Nephron progenitor cell (in vitro differentiated cells): ENCODE measurements at places on chromosomes 7 and 10.
A peak's percentile ranks its signal among the peaks of the same experiment; 100 is the strongest.

DNA sequence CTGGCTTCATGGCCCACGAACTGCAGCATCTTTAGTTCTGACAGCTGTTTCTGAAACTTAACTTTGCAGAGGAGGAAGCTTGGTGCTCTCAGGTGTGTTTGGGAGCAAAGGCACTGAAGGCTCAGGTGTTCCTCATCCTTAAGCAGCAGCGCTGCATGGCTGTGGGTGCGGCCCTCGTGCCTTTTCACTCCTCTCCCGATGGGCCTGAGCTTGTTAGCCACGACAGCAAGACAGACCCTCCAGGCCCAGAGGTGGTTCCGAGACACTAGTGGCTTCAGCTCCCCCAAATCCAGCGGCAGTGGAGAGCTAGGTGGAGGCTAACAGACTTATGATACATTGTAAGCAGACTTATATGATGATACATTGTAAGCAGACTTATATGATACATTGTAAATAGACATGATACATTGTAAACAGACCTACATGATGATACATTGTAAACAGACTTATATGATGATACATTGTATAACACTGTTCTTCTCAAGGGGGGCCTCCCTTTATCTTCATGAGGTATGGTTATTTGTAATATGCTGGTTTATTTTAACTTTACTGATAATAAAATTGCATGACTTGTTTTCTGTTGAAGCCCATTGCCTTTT is 14.1 kb downstream of the PFKP start:
- no peak for DNase-seq
- no peak overlapping the region for H3K27ac ChIP-seq
- peaks cover 10% of the 10 kb centered on the region for H3K36me3 ChIP-seq
- H3K27me3 ChIP-seq, result peaks cover 17% of the 10 kb centered on the region
- peaks cover 42% of the 10 kb centered on the region for H3K4me1 ChIP-seq

DNA sequence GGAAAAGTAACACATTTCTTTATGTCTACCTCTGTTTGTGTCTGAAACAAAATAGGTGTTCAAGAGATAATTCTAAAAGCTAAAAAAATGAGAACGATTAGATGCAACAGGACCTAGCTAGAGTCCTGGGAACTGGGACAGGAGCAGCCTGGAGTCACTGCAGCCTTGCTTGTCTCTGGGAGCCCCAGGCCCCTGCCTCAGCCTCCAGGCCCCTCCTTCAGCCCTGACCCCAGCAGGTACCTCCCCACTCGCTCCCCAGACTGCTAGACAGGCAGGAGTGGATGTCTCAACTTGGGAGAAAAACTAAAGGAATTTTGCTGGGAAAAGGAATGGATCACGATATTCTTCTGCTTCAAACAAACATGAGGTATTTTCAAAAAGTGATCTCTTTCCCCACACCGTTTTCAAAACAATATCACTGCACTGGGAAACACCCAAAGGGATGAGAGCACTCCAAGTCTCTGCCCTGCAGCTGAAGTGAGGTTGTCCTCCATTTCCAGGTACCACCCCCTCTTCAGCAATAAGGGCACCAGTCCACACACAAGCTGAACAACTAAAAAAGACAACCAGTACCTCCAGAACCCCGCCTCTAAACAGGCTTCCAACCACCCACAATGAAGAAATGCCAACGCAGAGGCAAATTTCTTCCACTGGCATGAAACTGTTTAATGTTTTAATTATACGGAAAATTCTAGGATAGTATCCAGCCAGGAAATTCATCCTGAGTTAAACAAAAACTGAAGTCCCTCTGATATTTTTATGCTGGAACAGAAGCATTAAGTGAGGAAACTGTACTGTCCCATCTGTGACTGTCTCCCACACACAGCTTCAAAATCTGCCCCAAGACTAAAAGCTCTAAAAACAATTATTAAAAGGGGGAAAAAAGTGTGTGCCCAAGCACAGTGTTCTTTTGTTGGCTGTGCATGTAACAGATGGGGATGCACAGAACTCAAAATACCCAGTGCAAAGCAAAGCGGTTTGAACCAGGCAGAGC is 47.2 kb downstream of the XPNPEP1 start:
- peaks cover 82% of the 10 kb centered on the region for H3K36me3 ChIP-seq
- H3K4me1 ChIP-seq, result peaks cover 7% of the 10 kb centered on the region
- H3K27me3 ChIP-seq, result no peaks in the 10 kb centered on the region
- no peak overlapping the region for H3K27ac ChIP-seq
- DNase-seq, result no peak

DNA sequence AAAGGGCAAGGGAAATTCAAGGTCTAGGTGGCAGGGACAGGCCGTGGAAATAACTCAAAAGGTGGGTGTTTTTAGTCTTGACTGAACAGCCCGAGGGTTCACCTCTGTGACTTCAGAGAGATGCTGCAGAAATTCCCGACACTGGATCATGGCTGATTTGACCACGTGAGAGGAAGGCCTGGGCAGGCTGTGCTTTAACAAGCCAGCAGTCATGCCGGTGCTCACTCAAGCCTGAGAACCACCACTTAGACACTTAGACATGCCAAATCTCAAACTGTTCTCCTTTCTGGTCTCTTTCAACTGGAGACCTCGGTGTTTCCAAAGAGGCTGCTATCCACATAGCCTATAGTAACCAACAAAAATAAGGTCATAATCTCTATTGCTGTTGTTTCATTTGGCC is 15.4 kb downstream of the TECTB start:
- peaks cover 13% of the 10 kb centered on the region for H3K4me1 ChIP-seq
- H3K27me3 ChIP-seq, result peaks cover 15% of the 10 kb centered on the region
- no peak overlapping the region for H3K27ac ChIP-seq
- DNase-seq, result no peak
- no peak overlapping the region for H3K4me3 ChIP-seq

DNA sequence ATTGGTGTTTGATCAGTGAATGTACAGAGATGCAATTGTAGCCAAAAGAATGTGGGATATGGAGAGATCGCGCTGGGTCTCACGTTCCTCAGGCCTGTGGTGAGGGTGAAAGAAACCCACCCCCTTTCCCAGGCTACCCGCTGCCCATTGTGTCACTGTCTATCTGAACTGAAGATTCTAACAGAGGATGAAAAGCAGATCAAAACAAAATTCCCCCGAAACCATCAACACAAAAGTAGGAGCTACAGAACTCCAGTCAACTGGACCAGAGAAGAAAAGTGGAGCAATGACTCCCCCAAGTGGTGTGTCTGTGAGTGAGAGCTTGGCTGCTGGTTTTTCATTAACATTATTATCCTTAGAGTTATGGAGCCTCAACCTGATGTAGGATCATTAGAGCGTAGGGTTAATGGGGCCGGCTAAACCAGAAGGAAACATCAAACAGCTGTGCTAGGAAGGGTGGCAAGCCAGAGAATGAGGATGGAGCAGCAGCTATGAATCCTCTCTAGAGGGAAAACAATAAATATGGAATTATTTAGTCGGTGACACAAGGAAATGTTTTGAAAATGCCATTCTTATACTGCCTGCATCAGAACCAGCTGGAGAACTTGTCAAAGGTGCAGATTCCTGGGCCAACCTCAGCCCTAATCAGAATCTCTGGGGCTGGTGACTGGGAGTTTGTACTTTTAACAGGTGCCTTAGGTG is 38.3 kb downstream of the AKR1B1 start:
- no peaks in the 10 kb centered on the region for H3K36me3 ChIP-seq
- DNase-seq, result peak; percentile 48
- no peak overlapping the region for H3K4me3 ChIP-seq
- peaks cover 17% of the 10 kb centered on the region for H3K27me3 ChIP-seq
- peak overlapping the region; percentile 3 for H3K27ac ChIP-seq

- peaks cover 4% of the 10 kb centered on the region for H3K27me3 ChIP-seq
- H3K27ac ChIP-seq, result no peak overlapping the region
- peak; percentile 12 for DNase-seq
- H3K36me3 ChIP-seq, result peaks cover 27% of the 10 kb centered on the region
These were observed 509.9 kb downstream of the PARD3 start for GRCh38 chr10:34305189-34305588.

- no peaks in the 10 kb centered on the region for H3K27me3 ChIP-seq
- peaks cover 54% of the 10 kb centered on the region for H3K36me3 ChIP-seq
- DNase-seq, result no peak
- no peak overlapping the region for H3K27ac ChIP-seq
- H3K4me3 ChIP-seq, result no peak overlapping the region
- H3K4me1 ChIP-seq, result peaks cover 61% of the 10 kb centered on the region
These were observed 102.8 kb downstream of the PIP4K2A start for GRCh38 chr10:22611425-22612115.

DNA sequence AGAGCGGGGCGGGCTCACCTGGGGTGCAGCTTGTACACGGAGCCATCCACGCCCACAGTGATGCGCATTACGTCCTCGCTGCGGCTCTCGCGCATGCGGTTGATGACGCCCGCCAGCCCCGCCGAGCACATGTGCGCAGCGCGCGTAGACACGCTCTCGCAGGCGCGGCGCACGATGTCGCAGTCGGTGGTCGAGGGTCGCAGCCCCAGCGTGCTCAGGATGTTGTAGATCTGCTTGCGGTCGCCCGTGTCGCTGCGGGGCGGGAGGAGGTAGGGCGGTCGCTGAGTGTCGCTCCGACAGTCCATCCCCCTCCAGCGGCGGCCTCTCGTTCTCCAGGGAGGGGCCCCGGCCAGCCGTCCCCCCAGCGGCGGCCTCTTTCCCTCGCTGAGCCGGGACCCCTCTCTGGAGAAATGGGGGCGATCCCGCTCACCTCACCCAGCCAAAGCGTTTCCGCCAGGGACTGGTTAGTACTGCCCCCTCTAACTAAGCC is 4.4 kb upstream of the MYL7 start:
- H3K27me3 ChIP-seq, result peaks cover 52% of the 10 kb centered on the region
- H3K27ac ChIP-seq, result no peak overlapping the region
- no peaks in the 10 kb centered on the region for H3K36me3 ChIP-seq

GRCh38 chr7:39978230-39978934 is 28.3 kb downstream of the CDK13 start:
- H3K4me1 ChIP-seq, result no peaks in the 10 kb centered on the region
- DNase-seq, result no peak
- H3K4me3 ChIP-seq, result no peak overlapping the region
- peaks cover 22% of the 10 kb centered on the region for H3K36me3 ChIP-seq
- no peak overlapping the region for H3K27ac ChIP-seq

DNA sequence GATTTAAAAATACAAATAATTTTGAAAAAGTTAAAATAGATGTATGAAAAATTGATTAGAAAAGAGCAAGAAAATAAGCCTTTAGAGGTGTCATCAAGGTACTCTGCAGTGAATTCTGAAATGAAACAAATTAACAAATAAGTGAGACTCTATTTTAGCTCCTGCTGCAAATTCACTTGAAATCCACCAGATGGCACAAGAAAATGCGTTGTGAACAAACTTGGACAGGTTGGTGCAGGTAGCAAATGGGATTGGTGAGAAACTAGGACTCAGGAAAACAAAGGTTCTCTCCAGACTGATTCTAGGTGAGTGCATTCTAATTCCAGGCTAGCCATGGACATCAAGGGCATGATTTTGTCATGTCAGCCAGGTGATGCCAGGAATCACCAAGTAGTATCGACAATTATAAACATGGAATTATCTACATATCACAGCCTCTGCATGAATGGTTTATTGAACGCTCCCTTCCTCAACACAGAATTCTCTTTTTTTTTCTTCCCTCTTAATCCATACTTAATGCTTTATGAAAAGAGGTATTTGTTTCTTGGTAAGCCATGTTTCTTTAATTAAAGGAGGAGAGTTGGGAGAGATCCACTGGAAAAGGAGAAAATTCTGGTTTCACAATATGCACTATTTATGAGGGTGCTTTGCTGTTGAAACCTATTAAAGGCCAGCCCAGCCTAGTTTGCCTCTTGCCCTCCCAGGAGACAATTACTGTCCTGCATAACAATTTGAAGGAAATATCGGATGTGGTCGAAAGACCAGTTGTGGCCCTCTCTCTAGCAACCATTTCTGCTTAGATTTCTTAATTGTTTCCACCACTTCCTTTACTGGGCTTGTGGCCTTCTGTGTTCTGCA is 118.1 kb downstream of the ZNF365 start:
- peaks cover 2% of the 10 kb centered on the region for H3K27me3 ChIP-seq
- H3K4me1 ChIP-seq, result no peaks in the 10 kb centered on the region
- H3K27ac ChIP-seq, result no peak overlapping the region
- H3K4me3 ChIP-seq, result no peak overlapping the region
- no peak for DNase-seq

DNA sequence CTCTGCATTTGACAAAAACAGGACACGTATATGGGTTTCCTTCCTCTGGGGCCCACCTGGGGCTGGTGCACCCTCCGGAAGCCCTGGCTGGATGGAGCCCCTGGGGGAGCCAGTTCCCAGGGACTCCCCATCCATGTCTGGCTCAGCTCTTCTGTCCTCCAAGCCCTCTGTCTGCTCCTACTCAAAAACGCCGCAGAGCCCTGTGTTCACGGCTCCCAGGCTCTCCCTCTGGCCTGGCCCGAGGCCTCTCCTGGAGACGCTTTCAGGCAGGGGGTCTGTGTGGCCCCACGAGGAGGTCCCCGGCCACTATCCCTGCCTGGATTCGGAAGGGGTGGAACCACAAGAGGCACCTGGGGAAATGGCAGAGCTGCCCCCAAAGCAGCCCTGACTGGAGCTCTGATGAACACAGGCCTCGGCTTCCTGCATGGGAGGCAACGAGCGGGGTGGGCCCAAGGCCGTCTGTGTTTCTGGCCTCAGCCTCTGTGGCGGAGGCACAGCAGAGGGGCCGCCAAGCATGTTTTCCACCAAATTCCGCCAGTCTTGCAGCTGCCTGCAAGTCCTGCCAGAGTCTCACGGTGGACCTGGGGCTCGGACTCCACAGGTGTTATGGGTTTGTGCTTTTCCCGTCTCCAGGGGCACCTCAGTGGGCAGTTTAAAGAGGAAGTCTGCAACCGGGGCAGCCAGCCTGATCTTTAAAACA is 22.6 kb upstream of the INPP5A start:
- peaks cover 48% of the 10 kb centered on the region for H3K4me1 ChIP-seq
- no peak overlapping the region for H3K4me3 ChIP-seq
- no peaks in the 10 kb centered on the region for H3K36me3 ChIP-seq
- DNase-seq, result no peak

DNA sequence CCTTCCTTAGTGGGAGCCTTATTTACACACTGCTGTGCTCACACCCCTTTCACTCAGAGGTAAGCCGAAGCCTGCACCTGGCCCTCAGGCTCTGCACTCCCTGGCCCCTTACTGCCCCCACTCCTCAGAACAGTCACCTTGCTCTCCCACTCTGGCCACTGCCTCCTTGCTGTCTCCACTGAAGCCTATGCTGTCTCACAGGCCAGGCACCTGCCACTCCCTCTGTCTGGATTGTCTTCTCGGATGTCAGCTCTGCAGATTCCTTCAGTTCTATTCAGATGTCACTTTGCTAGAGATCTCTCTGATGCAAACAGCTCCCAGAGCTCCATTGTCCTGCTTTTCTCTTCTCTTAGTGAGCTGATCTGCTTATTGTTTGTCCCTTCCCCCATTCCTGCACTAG is 390.7 kb downstream of the DPP6 start:
- H3K36me3 ChIP-seq, result no peaks in the 10 kb centered on the region
- H3K27ac ChIP-seq, result no peak overlapping the region
- H3K27me3 ChIP-seq, result peaks cover 10% of the 10 kb centered on the region
- no peak for DNase-seq

DNA sequence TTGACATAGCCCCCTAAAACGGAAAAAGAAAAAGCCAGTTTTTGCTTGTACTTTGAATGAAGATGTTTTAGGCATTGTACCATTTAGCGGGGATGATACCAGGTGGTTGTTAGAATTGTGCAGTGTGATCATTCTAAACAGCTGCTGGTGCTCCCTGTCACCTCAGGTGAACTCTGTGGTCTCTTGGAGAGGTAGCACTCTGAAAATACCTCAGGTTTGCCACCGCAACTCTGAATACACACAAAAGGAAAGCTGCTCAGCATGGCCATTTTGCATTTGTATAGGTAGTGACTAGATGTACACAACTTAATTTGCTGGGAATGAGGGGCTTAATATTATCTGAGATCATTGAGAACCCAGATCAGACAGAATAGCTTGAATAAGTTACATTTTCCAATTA is 52.6 kb downstream of the PLEKHA8 start:
- no peak for DNase-seq
- H3K4me1 ChIP-seq, result peaks cover 4% of the 10 kb centered on the region
- H3K36me3 ChIP-seq, result peaks cover 40% of the 10 kb centered on the region
- H3K27ac ChIP-seq, result no peak overlapping the region
- H3K27me3 ChIP-seq, result no peaks in the 10 kb centered on the region
- H3K4me3 ChIP-seq, result no peak overlapping the region
